ENCODE measurements at places on chromosomes 13 and 19.

DNA sequence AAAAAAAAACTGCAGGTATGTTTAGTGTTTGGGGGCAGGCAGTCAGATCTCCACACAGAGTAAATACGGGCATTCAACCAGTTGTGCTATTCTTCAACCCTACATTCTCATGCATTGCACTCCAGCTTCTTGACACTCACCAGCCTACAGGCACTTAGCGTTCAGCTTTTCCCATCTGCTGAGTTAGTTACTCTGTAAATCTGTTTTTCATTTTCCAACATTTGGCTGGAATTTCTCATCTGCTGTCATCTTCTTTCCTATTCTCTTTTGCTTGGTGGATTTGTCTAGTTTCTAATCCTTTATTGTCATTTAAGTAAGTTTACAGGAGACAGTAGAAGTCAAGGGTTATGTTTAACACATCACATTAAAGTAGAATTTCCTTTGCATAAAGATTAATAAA, 1318.9 kb downstream of the OLFM4 start:
- no peak for DNase-seq

- no peak for DNase-seq
These were observed 56.8 kb downstream of the TNFSF13B start for GRCh38 chr13:108326309-108326708.

DNA sequence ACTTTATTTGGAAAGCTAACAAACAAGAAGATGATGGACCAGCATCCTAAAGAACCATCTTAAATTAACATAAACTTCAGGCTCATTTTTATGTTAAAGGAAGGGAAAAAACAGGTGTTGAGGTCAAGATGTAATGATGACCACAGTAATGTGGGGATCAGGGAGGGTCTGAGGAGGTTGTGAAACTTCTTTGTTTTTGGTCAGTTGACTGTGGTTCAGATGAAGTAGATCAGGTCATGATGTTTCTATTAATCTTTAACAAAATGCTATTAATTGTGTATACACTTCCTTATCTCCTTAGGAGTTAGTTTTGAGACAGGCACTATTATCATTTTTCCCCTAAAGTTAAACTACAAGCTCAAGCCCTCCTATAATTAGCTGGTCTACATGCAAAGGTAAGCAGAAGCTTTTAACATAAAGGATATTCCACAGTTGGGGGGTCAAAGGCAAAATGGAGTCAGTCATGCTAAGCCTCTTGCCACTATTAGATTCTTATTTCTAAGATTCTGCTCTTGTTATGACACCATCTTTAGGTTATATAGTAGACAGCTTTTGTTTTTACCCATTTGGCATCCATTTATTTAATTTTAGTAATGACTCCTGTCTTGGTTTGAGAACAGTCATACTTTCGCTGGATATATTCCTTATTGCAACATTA, 800.1 kb upstream of the PCDH9 start:
- DNase-seq = no peak

DNA sequence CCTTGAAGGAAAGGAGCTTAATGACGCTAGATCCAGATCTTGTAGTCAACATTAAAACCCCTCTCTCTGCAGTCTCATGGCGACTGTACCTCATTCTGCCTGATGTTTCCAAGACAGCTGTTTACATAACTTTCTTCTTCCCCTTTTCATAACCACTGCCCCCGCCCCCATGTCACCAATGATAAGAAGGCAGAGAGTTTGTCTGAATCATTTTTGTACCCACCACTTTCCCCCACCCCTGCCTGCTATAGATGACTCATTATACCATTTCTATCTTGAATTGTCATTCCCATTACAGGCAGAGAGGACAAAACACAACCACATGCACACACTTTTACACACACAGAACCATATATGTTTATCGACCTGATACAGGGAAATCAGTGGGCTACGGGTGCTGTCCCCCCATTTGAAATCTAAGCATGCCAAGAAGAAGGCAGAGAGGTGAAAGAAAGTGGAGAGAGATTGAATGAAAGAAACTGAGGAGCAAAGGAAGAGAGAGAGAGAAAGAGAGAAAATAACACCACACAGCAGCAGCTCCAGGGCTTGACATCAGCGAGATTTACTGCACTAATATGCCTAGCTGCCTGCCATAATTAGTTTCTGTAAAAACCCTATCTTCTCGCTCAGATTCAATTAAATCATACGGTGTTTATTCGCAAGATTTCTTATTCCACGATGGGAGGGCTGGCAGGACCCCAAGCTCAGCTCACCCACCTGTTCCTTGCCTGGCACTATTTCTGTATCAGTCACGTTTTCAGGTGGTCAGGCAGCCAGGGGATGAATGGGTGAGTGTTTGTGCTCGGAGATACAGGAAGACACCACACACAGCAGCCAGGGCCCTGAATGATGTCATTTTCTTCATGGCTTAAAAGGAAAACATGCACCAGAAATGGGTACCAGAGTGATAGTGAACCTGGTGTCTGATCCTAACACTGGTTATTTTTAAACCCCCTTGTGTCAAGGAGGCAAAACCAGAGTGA, 114.3 kb upstream of the SERP2 start:
- DNase-seq = peak; percentile 19

DNA sequence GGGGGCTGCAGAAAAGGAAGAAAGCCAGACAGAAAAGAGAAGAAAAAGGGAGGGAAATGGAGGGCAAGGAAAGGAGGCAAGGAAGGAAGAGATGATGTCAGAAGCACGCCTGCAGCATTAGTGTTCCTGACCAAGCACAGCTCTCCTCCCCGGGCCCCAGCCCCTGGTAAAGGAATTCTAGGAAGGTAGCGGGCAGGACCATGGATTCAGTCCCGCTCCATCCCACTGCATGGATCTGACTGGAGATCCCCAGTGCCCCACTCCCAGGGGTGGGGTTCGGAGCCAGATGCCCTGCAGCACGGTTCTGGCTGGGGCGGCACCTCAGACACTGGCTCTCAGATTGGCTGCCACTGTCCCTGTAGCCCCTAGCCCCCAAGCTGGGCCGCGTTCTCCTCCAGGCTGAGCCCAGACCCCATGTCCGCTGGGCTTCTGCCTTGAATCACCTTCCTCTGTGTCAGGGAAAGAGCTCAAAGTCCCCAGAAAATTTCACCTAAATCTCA, 59.8 kb downstream of the TSHZ3 start:
- DNase-seq = no peak

GRCh38 chr13:86906127-86906874, 764.9 kb upstream of the SLITRK5 start:
- DNase-seq = no peak

GRCh38 chr19:6242677-6243076, 37.1 kb downstream of the MLLT1 start:
- no peak for DNase-seq

DNA sequence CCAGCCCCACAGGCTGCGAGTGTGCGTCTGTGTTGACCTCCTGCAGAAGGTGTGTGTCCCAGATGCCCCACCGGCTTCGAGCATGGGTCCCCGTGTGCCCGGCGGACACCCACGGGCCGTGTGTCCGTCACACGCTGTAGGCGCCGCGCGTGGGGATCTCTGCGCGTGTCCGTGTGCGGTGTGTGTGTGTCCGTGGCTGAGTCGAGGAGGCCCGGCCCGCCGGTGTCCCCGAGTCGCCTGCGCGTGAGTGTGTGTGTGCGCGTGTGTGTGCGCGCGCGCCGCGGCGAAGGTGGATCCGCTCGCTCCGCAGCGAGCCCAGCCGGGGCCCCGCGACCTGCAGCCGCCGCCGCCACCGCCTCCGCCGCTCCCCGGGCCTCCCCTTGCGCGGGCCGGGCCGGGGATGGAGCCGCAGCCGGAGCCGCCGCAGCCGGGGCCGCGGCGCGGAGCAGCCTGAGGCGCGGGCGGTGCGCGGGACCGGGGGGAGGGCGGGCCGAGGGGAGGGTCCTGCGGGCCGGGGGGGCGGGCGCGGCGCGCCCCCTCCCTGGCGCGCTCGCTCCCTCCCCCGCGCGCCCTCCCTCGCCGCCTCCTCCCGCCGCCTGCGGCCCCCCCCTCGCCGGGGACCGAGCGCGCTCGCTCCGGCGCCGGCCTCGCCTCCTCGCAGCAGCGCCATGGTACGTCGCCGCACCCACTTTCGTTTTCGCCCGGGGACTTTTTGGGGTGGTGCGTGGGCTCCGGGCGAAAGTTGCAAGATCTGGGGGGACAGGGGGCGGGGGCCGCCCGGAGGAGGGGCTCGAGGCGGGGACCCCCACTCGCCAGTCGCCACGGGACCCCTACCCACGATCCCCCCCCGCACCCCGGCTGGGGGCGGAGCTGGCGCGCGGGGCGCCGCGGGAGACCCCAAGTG, 7.1 kb upstream of the NFIC start:
- no peak for DNase-seq

DNA sequence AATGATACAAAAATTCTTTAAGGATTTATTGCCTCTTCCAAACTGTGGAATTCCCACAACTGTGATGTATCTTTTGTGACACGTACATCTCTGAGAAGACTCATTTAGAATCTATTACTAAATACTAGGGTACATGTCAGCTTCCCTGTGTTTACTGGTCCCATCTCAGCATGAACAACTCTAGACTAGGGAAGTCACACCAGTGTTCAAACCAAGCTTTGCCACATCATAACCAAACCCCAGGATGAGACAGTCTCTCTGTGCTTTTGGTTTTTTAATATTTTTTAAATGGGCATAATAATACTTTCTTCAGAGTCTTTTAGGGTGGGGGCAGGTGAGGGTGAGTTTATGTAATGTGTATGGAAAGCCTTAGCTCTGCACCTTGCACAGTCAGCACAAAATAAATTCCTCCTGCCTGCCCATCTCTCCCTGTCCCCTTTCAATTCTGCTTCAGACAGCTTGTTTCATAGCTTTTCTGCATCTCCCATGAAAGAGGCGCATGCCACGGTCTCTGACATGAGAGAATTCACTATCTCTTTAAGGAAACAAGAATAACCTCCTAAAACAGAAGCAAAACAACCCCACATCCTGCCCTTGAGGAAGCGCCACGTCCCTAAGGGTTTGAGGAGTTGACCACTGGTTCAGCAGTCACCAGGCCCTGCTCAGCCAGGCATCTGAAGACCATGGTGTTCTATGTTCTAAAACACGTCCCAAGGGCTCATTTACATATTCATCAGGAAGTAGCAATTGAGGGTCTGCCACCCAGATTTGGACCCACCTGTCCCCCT, 174.5 kb downstream of the USP12 start:
- no peak for DNase-seq

DNA sequence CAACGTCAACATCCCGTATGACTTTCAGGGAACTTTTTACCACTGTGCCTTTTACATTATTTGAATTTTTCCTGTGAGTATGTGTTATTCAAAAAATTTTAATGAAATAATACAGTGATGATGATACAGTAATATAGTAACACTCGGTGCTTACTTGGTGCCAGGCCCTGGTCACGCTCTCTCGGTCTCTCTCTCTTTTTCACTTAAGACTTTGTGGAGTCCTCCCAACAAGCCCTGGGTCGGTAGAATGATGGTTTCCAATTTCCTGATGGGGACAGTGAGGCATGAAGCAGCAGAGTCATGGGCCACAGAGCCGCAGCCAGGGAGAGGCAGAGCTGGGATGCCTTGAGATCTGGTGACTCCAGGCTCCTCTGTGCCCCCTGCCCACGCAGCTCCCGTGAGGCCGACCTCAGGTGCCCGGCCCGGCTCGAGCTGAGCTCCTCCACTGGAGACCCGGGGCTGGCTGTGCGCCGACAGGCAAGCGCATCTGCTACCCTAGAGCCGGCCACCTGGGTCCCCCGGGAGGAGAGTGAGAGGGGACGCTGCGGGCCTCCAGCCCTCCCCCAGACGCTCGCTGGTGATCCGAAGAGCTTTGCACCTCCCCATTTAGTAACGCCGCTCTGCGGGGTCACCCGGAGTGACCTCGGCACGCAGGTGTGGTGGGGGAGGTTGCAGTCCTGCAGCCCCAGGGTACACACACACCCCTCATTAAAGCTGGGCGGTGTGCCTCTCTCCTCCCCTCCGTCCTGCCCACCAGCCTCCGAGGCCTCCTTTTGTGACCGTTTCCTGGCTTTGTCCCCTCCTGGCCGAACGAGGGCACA, 4.4 kb upstream of the SBK3 start:
- peak; percentile 65 for DNase-seq

- no peak for DNase-seq
These were observed 15.9 kb upstream of the MEIS3 start for GRCh38 chr19:47435196-47435595.

DNA sequence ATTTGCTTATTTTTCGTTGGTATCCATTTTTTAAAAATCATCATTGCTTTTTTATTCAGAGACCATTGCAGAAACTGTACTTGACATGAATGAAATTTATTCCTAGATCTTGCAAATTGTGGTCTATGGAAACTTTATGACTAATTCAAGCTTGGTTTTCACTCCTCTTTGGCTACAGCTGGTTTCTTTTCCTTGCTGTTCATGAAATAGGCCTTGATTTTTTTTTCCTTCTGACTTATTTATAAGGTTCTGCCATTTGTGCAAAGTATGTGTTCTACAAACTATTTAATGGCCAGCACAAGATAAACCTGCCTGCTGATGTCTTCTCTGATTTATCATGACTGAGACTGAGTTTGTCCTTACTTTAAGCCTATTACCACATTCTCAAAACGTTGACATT, 764.0 kb upstream of the SLITRK5 start:
- DNase-seq = no peak

- DNase-seq = no peak
These were observed 74.7 kb downstream of the SPACA7 start for GRCh38 chr13:112450904-112451240.

DNA sequence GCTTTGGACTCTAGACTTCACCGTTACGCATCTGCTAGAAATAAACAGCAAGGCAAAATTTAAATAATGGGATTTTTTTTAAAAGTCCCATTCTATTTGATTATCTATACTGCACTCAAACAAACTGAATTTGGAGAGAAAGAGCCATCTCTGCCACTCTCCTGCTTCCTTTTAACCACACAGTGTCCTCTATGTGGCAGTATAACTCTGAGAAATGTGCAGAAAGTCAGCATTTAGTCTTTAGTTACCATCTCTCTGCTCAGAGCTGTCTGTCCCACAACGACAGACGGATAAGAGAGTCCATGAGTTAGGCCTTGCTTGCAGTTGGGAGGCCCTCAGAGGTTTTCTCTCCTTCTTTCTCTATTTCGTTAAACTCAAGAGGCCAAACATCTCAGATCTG, 21.2 kb downstream of the CCNA1 start:
- no peak for DNase-seq

GRCh38 chr19:42255766-42256745, 1.1 kb upstream of the ERF start:
- DNase-seq = no peak

GRCh38 chr19:8132858-8133458, 16.4 kb downstream of the FBN3 start:
- no peak for DNase-seq

- DNase-seq = peak; percentile 21
These were observed 730 bp downstream of the NRTN start for GRCh38 chr19:5805462-5806132.

DNA sequence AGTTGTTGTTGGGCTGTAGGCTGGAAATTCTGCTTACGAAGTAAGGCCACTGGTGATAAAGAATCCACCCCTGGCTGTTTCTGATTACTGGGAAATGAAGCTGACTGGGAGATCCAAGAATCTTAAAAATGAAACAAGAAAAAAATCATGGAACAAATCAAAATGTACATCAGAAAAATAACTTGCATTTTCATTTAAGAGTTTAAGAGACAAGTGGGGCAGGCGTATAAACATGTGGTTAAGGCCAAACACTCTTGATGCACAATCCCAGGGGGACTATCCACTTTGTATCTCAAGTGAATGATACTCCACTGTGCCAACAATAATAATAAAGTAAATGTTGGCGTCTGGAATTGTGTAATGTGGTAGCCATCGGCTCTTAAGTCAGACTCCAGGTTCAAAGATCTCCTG, 24.6 kb downstream of the ZMYM5 start:
- no peak for DNase-seq

GRCh38 chr13:73943137-73943964, 190.9 kb downstream of the KLF12 start:
- DNase-seq = no peak

GRCh38 chr19:18389726-18390064, 3.7 kb downstream of the GDF15 start:
- DNase-seq = no peak
